Lower leg skin (tissue), 4 donors: ENCODE measurements at places on chromosomes 7 and 10.

- DNase-seq = no peak
These were observed 4.0 kb upstream of the PDGFA start for GRCh38 chr7:523347-524336.

DNA sequence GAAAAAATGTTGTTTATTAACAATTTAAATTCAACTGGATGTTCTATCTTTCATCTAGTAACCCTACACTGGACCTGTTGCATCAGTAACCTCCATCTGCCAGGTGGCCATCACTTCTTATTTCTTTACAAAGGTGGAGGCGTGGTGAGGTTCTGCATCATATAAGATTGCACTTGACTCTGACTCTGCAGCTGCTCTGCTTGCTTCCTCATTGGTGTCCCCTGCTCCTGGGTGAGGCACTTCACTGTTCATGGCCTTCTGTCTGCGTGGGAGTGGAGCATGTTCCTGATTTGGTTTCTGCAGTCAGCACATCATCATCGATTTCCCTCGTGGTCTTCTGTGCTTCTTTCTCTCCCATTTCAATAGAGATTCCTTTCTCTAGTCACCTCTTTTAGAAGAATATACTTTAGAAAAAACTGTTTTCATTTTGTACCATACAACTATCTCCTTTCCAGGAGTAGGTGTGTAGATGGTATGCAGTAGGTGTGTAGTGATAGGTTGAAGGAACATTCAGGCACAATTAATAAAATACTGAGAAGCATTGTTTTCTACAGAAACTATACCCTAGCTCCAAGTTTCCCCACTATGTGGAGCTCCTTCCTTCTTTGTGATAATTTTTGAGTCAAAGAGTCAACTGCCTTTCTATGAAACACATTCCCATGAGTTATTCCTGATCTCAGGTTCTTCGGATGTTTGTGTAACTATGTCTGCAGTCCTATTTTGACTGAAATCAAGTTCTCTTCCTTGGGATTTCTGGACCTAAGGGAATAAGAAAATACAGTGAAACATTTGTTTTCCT lies 231.7 kb upstream of the CNTNAP2 start:
- DNase-seq = no peak

DNA sequence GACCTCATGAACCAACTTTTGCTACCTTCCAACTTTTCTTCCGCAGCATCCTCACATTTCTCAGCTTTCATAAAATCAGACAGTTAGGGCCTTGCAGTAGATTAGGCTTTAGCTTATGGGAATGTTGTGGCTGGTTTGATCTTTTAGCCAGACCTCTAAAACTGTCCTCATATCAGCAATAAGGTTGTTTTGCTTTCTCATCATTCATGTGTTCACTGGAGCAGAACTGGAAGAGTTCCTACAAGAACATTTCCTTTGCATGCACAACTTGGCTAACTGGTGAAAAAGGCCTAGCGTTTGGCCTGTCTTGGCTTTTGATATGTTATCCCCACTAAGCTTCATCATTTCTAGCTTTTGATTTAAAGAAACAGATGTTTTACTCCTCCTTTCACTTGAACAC lies 130.0 kb upstream of the LRRTM3 start:
- no peak for DNase-seq

DNA sequence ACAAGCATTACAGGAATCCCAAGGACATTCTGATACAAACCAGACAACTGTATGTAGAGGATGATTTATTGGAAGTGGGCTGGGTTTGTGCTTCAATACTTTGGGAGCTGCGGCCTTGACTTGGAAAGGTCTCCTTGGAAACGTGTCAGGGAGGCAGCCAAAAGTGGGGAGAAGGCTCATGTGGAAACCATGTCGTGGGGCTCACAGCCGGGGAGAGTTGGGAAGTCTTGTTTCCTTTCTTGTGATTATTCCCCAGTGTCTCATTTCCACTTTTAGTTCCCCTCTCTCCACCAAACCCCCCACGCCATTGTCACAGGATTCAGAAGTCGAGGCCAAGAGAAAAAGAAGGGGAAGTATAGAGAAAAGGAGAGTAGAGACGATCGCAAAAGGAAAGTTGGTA lies 53.9 kb upstream of the SFMBT2 start:
- DNase-seq = peak; percentile 74

DNA sequence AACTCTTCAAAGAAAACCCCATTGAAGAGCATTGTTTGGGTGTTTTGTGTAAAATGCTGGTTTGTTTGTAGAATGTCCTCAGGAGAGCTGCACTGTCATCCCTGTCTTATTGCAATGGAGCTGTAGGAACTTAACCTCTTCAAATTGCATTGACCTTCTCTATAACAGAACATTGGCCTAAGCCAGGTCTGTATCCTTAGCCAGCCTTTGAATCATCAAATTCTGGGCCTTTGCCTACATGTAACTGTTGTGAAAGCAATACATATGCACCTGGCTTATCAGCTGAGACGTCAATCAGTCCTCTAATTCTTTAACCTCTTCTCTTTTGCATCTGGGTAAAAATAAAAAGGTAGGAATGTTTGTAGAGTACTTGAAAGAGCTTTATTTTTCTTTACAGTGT lies 196.0 kb downstream of the CSTF2T start:
- DNase-seq = no peak

DNA sequence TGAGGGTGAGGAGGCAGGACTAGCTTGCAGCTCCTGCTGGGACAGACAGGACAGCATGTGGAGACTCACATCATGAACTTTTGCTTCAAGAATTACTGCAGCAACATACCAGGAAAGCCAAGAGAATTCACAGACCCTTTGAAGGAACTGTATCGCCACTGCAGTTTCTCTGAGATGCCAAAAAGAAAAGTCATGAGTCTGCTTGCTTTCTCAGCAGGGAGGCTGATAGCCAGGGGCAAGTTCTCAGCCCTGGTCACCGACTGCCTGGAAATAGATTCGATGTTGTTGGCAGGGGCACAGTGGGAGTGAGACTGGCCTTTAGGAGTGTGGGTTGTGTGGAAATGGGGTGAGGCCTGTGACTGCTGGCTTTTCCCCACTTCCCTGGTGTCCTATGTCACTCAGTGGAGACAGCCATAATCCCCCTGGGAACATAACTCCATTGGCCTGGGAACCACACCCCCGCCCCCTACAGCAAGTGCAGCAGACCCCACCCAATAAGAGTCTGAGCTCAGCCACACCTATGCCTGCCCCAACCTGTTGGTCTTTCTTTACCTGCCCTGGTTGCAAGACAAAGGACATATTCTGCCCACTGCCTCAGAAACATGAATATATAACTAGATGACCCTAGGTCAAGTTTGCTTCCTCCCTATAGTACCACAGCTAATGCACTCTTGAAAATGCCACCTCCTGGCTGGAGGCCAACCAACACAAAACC lies 1.6 kb upstream of the SAMD9 start:
- DNase-seq = no peak

GRCh38 chr10:75926763-75927162 lies 495.3 kb downstream of the LRMDA start:
- DNase-seq = no peak

DNA sequence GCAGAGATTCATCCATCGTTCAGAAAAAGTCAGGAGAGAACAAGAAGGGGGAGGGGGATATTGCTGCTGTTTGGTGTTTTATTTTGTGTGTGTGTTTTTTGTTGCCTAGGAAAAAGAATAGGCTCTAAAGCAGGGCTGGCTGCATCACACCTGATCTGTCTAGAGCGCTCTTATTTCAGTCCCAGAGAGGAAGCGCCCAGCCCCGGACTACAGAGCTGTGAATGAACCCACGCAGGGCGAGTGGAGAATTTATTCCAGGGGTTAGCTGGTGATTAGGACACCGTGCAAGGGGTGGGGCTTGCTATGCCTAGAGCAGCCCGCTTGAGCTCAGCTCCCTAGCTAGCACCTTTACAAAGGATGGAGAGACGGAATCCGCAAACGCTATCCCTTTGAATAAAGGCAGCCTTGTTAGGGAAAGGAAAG lies 621 bp upstream of the FAM13C start:
- peak; percentile 92 for DNase-seq

DNA sequence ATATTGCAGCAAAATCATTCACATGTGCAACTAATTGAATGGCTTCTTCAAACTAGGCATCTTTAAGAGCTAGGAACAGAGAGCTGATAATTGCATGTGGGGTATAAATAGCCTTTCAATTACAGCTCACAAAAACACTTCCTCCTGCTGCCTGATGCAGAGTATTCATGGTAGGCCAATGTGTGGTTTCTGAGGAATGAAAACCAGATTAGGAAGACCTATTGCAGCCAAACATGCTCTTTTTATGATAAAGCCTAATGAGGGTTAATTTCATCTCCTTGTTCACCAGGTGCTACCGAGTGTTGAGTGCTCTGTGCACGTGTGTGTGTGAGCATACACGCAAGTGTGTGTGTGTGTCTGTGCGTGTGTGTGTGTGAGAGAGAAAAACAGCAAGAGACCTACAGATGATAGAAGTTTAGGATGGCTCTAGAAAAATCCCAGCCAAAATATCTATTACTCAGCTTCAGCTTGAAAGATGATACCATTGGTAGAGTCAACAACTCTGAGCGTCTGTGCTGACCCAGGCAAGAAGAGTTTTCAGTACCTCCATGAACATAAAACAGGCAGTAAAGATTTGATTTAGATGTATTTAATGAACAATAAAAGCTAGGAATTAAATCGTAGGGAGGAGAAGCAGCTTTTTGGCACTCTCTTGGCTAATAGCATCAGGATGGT lies 448.5 kb upstream of the ANKRD30A start:
- DNase-seq = no peak

GRCh38 chr7:137772748-137773147 lies 74.0 kb downstream of the DGKI start:
- no peak for DNase-seq

GRCh38 chr7:37449621-37450020 lies 957 bp upstream of the ELMO1 start:
- no peak for DNase-seq

- peak; percentile 76 for DNase-seq
These were observed 78.8 kb downstream of the INPP5A start for GRCh38 chr10:132616170-132616995.

- no peak for DNase-seq
These were observed 120.1 kb downstream of the PTPN20 start for GRCh38 chr10:47031211-47031900.

DNA sequence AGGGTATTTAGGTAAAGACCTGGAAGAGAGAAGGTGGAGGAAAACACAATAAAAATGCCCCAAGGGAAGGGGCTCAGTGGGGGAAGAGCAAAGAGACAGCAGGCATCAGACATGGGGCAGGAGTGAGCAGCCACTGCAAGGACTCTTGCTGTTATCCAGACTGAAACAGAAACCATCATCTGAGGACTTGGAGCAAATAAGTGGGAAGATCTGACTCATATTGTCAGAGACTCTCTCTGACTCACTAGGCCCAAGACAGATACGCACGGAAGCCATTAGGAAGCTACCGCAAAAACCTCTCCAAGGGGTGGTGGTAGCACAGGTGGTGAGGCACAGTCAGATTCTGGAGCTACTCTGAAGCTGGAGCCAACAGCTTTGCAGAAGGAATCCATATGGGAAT lies 110.7 kb downstream of the RNF32 start:
- no peak for DNase-seq

DNA sequence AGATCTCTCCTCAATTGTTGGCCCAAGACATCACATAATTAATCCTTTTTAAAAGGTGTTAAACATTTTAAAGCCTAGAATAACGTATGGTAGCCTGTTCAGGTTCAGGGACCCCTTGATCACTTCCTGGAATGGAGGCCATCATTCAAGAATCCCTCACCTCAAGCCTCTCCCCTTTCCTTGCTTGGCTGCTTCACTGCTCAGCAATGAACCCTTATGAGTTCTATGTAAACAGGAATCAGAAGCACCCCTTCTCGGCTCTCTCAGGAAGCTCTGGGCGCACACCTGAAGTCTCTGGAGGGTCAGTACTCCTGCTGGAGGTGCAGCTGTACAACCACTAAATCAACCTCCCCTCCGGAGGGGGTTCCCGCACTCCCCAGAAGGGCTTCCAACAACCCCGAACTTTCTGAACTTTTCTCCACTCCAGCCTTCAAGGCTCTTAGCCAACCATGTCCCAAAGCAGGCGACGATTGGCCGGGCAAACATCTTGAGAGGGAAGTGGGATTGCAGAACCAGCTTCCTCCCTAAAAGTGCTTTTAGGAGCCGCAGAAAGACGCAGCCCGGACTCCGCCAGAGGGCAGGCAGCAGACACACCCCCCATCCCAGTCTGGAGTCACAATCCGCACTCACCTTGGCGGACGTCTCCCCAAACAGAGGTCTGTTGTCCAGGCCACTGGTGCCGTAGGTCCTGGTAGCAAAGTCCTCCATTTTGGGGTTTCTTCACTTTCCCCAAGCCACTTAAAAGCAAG lies 562 bp downstream of the TMEM243 start:
- DNase-seq = peak; percentile 92

DNA sequence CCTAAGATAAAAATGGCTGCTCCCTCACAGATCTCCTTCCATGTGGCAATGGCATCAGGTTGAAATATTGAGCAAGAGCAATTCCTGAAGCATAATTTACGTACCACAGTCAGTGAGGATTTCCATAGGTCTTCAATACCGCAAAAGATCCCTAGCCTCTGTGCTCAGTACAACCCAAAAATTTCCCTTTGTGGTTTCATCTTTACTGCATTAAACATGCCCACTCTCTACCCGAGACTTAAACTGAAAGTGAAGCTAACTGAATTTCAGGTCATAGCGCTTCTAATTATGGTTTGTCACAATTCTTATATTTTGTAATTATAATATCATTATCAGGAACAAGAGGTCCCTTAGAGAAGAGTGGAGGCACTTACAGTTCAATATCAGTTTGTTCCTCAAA lies 1071.1 kb downstream of the XPNPEP1 start:
- no peak for DNase-seq

GRCh38 chr10:48497780-48498770 lies 106.8 kb downstream of the ARHGAP22 start:
- DNase-seq = no peak

- no peak for DNase-seq
These were observed 389.2 kb upstream of the NFE2L3 start for GRCh38 chr7:25762511-25763462.

DNA sequence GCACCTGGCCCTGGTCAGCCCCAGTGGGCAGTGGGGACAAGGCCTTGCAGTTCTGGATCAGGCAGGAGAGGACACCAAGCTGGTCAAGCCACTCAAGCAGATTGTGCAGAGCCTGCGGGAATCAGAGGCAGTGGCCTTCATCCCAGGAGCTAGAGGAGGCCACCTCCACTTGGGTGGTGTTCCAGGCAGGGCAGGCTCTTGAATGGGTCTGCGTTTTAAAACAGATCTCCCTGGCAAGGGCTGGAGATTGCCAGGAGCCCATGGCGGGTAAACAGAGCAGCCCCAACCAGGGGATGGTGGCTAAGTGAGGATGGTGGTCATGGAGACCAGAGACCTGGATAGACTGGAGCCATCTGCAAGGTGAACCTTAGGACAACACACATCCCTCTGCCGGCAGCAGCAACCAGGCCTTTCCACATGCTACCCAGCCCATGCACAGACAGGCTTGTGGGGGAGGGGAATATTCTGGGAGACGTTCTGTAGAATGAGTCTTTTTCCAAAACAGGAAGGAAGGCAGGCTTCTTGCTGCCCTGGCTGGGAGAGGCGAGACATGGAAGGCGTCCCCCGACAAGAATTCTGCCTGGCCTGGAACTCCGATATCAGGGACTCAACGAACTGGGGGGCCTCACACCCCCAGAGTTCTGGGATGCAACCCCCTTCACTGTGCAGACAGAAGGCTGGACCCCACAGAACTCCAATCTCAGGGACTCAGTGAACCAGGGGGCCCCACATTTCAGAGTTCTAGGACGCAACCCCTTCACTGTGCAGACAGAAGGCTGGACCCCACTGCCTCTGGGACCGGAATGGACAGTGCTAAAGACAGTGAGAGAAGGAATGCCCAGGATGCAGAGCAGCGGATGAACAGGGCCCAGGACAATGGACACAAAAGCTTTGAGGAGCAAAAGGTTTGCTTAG lies 264.8 kb downstream of the PTPRN2 start:
- no peak for DNase-seq
